ENCODE measurements at places on chromosomes 5 and 9. TPM values are rescaled to one million over a fixed set of nuclear protein-coding genes. Genes with fewer than 3 reads are reported as not detected.

GRCh38 chr5:160219356-160219755, 9.9 kb upstream of the FABP6 start:
- DNase-seq, result no peak

DNA sequence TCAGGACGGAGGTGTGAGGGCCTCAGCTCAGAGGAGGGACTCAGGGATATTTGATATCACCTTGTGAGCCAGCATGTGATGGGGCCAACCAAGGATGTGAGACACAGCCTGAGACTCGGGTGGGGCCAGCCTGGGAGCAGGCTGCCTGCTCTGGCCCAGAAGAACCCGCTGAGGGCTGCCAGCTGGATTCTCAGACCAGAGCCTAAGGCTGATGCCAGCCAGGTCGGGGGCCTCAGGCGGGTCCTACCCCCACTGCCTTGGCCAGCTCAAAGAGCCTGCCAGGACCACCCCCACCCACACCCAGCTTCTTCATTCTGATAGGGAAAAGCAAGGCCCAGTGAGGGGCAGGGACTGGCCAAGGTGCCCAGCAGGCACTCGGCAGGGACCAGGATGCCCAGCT, 20.3 kb upstream of the DUSP1 start:
- DNase-seq, result no peak

DNA sequence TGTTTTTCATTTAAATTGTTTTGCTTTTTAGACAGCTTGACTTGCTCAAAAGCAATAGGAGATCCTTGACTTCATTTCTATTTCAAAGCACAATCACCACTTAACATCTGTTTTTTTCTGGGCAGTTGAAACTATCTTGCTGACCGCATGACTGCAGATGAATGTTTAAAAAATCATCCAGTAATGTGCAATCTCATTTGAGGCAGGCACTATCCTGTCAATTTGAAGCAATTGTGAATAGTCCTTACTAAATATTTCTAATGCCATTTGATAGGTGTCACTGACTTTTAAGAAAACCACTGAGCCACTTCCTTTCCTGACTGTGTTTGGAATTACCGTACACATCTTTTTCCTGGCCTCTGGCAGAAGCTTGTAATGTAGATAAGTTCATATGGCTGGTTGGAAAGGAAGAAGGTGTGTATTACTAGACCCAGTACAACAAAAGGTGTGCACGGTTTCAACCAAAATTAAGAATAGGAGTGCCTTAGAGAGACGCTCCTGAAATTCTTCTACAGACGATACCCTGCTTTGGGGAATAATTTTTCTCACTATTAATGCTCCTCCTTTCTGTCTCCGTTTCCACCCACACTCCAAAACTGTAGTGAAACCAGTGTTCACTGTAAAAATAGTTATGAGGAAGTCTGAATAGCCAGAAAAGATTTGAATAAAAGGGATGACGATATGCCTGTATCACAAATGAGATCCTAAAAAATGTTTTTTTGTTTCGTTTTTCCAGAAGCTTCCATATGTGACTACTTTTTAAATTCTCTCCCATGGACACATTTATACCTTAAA, 136.7 kb upstream of the MOCS2 start:
- DNase-seq, result no peak

DNA sequence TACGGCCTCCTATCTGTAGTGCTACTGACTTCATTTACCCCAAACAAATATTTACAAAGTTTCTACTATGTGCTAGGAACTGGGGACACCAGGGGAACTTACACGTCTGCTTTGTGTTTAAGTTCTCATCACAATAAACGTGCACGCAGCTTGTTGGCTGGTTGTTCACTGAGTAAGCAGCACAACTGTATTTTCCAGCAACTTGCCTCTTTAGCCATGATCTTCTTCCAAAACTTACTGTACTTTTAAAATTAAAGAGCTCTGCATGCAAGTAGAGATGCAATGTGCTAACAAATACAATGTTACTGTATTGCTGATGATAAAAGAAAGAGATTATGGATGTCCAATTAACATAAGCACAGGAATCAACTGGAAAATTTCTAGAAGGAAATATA, 62.8 kb downstream of the RAPGEF1 start:
- no peak for DNase-seq

The IL31RA gene
- 0.11 TPM for polyA plus RNA-seq

The PTTG1 gene
- 71.7 TPM for polyA plus RNA-seq

The EGFLAM gene
- polyA plus RNA-seq, result 9.6 TPM

All from right renal cortex interstitium (tissue), 3 donors.